Endodermal cell (in vitro differentiated cells): ENCODE measurements at places on chromosomes 5 and 9.

GRCh38 chr5:8386719-8387288 is 517.9 kb downstream of the MTRR start:
- H3K27me3 ChIP-seq: no peaks in the 10 kb centered on the region
- no peak for DNase-seq
- H3K4me1 ChIP-seq: no peaks in the 10 kb centered on the region
- no peaks in the 10 kb centered on the region for H3K36me3 ChIP-seq
- H3K4me3 ChIP-seq: no peak overlapping the region

DNA sequence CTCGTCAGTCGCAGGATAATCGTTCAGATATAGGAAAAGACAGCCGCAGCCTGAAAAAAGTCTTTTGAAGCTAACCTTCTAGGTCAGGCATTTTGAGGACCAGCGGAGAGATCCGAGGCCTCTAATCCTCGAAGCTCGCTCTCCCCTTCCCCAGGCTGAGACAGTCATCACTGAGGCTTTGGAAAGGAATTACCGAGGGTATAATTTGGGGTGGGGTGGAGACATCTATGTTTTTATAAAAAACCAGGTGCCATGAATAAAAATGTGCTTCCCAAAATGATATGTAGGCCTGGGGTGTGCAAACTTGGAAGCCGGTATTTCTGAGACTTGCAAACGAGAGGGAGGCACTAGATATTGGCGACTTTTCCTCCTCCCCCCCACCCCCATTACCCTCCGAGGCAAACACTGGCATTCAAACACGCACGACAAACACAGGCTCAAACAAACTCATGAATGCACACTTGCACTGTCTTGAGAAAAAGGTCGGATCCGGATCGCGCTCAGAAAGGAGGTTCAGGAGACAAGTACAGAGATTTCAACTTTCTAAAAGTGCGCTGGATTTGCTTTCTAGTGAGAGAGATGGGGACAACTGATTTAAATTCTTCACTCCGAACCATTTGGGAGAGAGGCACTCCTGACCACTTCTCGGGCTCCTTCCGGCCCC is 935 bp upstream of the MSX2 start:
- no peak overlapping the region for H3K27ac ChIP-seq
- peak; percentile 53 for DNase-seq
- peak overlapping the region; percentile 81 for H3K4me3 ChIP-seq
- H3K4me1 ChIP-seq: peaks cover 3% of the 10 kb centered on the region
- peaks cover 93% of the 10 kb centered on the region for H3K27me3 ChIP-seq

DNA sequence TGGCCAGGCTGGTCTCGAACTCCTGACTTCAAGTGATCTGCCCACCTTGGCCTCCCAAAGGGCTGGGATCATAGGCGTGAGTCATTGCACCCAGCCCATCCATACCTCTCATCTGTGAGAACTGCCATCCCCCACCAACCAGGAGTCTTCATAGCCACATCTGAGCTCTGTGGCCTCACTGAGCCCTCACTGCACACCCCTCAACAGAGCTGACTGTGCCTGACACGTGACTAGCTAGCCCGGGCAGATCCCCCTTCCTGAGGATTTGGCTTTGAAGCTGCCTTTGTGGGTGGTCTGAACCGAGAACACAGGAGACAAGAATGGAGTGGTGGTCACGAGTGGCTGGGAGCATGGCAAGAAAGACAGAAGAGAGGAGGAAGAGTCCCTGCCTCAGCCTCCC is 15.6 kb downstream of the AK8 start:
- H3K4me1 ChIP-seq: no peaks in the 10 kb centered on the region
- no peaks in the 10 kb centered on the region for H3K27me3 ChIP-seq
- H3K27ac ChIP-seq: no peak overlapping the region
- DNase-seq: no peak
- no peaks in the 10 kb centered on the region for H3K36me3 ChIP-seq
- H3K4me3 ChIP-seq: no peak overlapping the region

GRCh38 chr5:123512611-123513461 is 859 bp downstream of the CSNK1G3 start:
- H3K4me3 ChIP-seq: peak overlapping the region; percentile 99
- peaks cover 5% of the 10 kb centered on the region for H3K4me1 ChIP-seq
- H3K36me3 ChIP-seq: no peaks in the 10 kb centered on the region
- peak; percentile 73 for DNase-seq
- peaks cover 6% of the 10 kb centered on the region for H3K27me3 ChIP-seq

GRCh38 chr9:129838707-129839259 is 3.5 kb downstream of the USP20 start:
- no peak overlapping the region for H3K27ac ChIP-seq
- no peaks in the 10 kb centered on the region for H3K4me1 ChIP-seq
- H3K27me3 ChIP-seq: no peaks in the 10 kb centered on the region
- no peak for DNase-seq
- peaks cover 6% of the 10 kb centered on the region for H3K36me3 ChIP-seq

DNA sequence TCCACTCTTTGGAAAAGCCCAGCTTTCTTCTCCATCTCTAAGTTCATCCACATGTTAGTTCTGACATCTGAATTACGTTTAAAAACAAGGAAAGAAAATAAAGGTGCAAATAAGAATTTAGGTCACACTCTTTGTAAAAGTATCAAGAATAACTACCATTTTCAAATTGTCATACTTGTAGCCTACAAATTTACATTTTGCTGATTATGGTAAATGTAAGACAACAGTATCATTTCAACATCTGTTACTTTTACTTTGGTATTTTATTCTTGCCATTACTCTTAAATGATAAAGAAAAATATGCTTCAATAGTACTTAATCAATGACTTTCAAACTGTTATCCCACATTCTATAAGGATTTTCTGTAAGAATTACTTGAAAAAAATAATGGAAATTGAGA is 9.8 kb upstream of the PURA start:
- no peak overlapping the region for H3K4me3 ChIP-seq
- H3K27me3 ChIP-seq: peaks cover 79% of the 10 kb centered on the region
- no peak overlapping the region for H3K27ac ChIP-seq
- no peak for DNase-seq

GRCh38 chr5:97089149-97089801 is 53.1 kb downstream of the LIX1 start:
- no peaks in the 10 kb centered on the region for H3K4me1 ChIP-seq
- H3K4me3 ChIP-seq: peak overlapping the region; percentile 3
- H3K36me3 ChIP-seq: no peaks in the 10 kb centered on the region
- H3K27me3 ChIP-seq: no peaks in the 10 kb centered on the region

DNA sequence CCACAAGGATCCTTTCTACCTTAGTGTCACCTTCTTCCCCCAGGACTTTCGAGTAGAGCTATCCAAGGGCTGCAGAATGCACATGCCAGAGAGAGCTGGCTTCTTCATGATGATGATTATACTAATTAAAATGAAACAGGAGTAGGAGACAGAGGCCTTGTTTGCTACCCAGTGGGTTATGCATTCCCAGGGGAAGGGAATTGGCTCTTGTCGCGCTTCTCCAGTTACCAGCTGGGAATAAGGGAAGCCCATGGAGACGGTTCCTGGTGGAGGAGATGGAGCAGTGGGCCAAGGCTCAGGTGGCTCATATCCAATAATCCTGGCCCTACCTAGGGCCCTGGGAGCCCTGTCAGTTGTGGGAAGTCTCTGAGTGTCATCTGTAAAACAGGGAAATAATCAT is 65.1 kb downstream of the WWC1 start:
- peaks cover 4% of the 10 kb centered on the region for H3K27me3 ChIP-seq
- no peak overlapping the region for H3K4me3 ChIP-seq
- peak; percentile 44 for DNase-seq
- H3K36me3 ChIP-seq: no peaks in the 10 kb centered on the region
- no peak overlapping the region for H3K27ac ChIP-seq

- H3K36me3 ChIP-seq: no peaks in the 10 kb centered on the region
- H3K27me3 ChIP-seq: peaks cover 25% of the 10 kb centered on the region
- peak overlapping the region; percentile 98 for H3K27ac ChIP-seq
These were observed 1.1 kb upstream of the TLE4 start for GRCh38 chr9:79570448-79571308.

DNA sequence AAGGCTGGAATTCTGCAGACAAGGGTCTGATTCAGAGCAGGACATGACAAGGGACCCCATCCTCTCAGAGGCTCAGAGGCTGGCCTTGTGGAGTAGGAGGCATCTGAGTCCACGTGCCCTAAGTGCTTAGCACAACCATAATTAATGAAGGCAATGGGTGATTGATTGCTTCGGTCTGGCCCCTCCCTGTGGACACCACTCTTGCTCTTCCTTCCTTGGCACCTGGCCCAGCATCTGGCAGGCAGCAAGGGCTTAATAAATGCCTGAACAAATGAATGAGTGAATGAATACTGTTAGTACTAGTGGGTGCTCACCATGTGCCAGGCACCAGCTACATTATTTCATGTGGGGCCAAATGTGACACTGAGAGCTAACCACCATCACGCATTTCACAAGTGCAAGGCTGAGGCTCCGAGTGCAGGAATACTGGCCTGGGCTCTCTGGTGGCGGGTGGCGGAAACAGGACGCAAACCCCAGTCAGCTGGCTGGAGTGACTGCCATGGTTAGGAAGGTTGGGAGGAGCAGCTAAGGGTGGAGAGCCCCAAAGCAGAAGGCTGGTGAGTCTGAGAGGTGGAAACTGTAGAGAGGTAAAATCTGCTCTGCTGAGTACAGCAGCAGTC is 53.6 kb downstream of the ASS1 start:
- no peaks in the 10 kb centered on the region for H3K27me3 ChIP-seq
- H3K4me1 ChIP-seq: no peaks in the 10 kb centered on the region
- no peak overlapping the region for H3K27ac ChIP-seq
- H3K4me3 ChIP-seq: no peak overlapping the region
- DNase-seq: peak; percentile 61

DNA sequence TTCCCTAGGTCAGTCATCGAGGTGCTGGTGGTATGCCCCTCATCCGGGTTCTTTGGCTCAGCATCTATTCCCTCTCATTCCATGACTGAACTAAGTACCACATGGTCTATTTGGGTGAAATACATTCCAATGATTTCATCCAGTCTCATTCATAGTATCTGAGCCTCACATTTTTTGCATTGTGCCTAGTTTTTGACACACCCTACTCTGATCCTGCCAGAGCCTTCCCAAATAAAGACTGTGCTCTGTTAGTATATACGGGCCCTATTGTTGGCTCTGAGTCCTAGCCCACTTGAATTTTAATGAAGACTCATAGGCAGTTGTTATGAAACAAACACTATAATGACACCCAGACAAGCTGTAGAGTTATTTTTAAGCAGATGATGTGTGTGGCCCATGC is 740.7 kb downstream of the CETN3 start:
- no peak overlapping the region for H3K27ac ChIP-seq
- no peaks in the 10 kb centered on the region for H3K27me3 ChIP-seq
- no peaks in the 10 kb centered on the region for H3K36me3 ChIP-seq
- no peak for DNase-seq

DNA sequence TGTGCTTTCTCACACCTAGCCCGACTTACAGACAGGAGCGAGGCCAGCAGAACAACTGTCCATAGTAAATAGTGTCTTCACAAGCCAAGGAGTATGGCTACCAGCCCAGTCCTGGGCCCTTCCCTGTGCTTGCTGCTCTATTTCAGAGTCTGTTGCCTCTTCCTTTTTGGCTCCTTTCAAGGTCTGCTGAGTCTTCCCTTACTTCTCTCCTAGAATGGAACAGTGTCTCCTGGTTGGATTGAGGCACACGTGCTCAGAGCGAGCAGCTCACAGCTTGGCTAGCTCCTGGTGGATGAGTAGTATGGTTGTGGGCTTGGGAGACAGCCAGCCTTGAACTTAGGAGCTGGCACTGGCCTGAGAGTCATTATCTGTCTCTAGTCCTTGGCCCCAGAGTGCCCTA is 72.8 kb downstream of the TLE4 start:
- H3K4me1 ChIP-seq: no peaks in the 10 kb centered on the region
- DNase-seq: no peak
- no peak overlapping the region for H3K4me3 ChIP-seq
- H3K27me3 ChIP-seq: no peaks in the 10 kb centered on the region

DNA sequence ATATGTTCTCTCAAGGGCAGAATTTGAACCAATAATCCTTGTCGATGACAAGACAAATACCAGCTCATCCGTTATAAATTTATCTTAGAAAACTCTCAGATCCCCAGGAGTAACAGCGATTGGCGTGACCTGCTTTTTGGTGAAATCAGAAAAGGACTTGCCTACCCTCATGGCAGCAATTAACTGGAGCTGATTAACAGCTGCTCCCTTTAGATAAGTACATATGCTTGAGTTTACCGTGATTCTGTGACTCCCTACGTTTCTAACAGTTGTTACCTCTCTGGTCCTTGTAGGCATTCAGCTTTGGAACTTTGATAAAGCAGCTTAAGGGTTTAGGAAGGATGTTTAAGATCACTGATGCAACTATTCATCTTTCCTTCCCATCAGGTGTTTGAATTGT is 2.6 kb downstream of the INVS start:
- no peak overlapping the region for H3K27ac ChIP-seq
- H3K36me3 ChIP-seq: peaks cover 16% of the 10 kb centered on the region
- no peak for DNase-seq
- no peaks in the 10 kb centered on the region for H3K27me3 ChIP-seq

DNA sequence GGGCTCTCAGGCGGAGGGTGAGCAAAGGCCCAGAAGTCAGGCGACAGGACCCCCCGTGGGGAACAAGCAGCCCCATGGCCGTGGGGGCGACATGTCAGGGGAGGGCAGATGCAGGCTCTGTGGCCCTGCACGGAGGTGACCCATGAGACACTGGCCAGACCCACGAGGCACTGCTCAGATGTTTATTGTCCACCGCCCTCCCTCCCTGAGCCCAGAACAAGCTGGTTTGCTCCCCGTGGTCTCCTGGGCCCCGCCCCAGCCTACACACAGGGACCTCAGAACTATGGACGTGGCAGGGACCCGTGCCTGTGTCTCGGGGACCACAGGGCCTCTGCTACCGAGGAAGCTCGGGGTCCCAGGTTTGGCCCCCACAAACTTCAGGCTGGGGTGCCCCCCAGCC is 1.9 kb downstream of the FUT7 start:
- peaks cover 20% of the 10 kb centered on the region for H3K27me3 ChIP-seq
- H3K27ac ChIP-seq: no peak overlapping the region
- no peak for DNase-seq
- H3K4me1 ChIP-seq: no peaks in the 10 kb centered on the region
- no peak overlapping the region for H3K4me3 ChIP-seq

GRCh38 chr5:123706531-123706930 is 194.6 kb downstream of the CSNK1G3 start:
- no peaks in the 10 kb centered on the region for H3K36me3 ChIP-seq
- no peaks in the 10 kb centered on the region for H3K27me3 ChIP-seq
- no peaks in the 10 kb centered on the region for H3K4me1 ChIP-seq

DNA sequence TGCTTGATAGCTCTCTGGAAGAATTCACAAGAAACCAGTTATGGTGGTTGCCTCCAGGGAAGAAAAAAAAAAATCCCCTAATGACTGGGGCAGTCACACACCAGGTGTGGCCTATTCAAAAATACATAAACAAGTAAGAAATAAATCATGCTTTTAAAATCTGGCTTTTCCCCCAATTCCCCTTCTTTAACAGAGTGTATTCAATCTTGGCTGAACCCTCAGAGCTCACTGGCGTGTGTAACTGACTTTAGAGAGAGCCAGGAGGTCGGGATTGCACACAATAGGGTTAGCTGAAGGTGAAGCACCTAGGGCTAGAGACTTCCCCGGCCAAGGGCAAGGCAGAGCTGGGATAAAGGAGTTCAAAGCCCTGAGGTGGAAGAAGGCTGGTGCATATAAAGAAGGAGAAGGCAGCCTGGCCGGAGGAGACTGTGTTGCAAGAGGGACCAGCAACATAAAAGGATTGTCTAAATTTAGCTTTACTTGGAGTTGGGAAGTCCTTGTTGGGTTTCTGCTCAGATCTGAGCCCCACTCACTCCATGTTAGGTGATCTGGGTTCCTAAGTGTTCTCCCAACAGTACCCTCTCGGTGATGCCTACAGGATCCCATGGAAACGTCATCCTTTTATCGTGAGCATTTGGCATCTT is 19.7 kb downstream of the FNBP1 start:
- no peak overlapping the region for H3K4me3 ChIP-seq
- no peak for DNase-seq
- H3K36me3 ChIP-seq: peaks cover 8% of the 10 kb centered on the region
- H3K4me1 ChIP-seq: no peaks in the 10 kb centered on the region
- H3K27me3 ChIP-seq: no peaks in the 10 kb centered on the region
- no peak overlapping the region for H3K27ac ChIP-seq
